Right ventricle myocardium superior (tissue), 1 donor: ENCODE measurements at places on chromosomes 3 and 15. TPM values are rescaled to one million over a fixed set of nuclear protein-coding genes. Genes with fewer than 3 reads are reported as not detected.

Gene SLC28A1
- 0.46 TPM for total RNA-seq

Gene C2CD4A
- not detected for total RNA-seq

Gene CASR
- not detected for total RNA-seq

Gene ACKR4
- total RNA-seq: 2.9 TPM

Gene GUCA1C
- 0.32 TPM for total RNA-seq

Gene ICE2
- total RNA-seq: 24.6 TPM

Gene EXD1
- not detected for total RNA-seq
